Stimulated activated CD4-positive, alpha-beta T cell treated with anti-CD3 and anti-CD28 coated beads, Interleukin-12 subunit alpha, Interleukin-12 subunit beta, amount 100 ng/mL, for 48 hours (primary cell): ENCODE measurements at places on chromosomes 1 and 21.

GRCh38 chr1:70048336-70049094, 156.9 kb downstream of the LRRC40 start:
- no peak for DNase-seq

GRCh38 chr1:53375440-53375839, 47.6 kb upstream of the LRP8 start:
- DNase-seq: no peak

GRCh38 chr1:169207797-169208520, 101.5 kb downstream of the ATP1B1 start:
- no peak for DNase-seq

DNA sequence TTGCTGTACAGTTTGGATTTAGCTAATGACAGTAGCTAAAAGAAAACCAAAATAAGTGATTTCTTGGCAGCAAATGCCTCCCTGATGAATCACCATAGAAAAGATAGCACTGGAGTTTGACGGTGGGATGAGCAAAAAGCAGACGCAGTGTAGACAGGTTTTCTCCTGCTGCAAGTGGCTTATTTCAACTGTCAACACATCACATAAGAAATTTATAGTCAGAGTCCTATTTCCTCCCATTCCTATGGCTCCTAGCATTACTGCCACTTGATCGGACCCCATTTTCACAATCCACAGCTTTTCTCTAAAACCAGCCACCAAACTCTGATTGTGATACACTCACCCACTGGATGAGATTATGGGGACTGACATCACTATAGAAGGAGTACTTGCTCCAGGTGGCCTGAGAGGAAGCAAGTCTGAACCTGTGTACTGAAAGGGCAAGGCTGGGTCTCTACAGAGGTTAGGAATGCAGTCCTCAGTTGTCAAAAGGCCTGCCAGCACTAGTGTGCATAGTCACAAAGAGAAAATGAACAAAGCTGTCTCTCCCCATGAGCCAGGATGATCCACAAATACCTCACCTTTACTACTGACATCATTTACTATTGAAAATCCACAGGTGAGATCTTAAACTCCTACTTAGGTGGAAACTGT, 359.8 kb downstream of the LTN1 start:
- DNase-seq: no peak

GRCh38 chr1:61851235-61851634, 109.0 kb downstream of the PATJ start:
- DNase-seq: no peak

- DNase-seq: no peak
Measured at GRCh38 chr1:157830887-157831286, 10.7 kb downstream of the CD5L start.

DNA sequence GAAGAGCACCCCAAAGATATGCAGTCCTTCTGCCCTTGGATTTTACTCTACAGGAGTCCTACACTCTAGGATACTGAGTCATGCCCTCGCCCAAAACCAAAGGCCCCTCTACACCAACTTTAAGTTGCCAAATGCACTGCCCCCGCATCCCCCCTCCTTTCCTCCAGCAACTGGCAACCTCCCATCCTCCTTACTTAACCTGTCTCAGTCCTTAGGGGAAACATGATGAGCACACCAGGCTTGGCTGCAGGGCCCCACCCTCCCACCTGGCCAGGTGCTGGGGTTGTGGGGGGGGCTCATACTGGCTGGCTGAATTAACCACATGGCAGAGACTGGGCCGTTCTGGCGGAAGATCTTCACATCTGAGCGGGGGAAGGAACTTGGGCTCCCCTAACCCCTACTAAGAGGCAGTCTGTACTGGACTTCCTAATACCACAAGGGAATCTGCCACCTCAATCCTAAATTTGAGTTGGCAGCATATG, 1.2 kb downstream of the HDGF start:
- DNase-seq: no peak

DNA sequence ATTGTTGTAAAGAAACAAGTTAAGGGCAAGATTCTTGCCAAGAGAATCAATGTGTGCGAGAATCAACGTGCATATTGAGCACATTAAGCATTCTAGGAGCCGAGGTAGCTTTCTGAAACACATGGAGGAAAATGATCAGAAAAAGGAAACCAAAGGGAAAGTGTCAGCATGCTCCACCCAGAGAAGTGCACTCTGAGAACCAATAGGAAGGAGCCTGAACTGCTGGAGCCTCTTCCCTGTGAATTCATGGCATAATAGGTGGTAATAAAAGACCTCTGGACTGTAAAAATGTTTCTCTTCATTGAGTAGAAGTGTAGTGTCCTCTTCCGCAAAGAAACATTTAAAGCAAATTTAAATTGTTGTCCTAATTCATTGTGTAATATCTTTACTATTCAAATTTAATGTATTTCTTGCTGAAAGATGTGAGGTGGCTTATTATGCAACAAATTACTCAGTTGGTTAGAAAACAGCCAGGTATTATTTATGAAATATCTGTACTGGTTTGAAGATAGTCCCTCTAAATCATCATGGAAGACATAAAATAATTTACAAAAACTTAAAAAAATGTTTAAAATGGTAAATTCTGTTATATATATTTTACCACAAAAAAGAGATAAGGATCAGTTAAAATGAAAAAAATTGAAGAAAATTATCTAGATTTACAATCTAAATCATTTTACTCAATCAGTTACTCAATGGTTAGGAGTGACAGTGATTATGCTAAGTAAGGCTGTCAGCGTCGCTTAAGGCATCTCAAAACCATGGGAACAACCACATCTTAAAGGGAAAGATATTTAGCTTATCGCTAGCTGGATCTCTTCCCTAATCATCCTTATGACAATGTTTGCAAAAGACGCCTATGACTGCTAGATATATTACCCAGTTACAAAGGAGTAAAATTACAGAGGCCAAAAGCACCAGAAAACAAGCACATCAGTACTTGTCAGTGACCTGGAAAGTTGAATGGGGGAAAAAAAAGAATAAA, 31.3 kb downstream of the NVL start:
- DNase-seq: no peak

- no peak for DNase-seq
Measured at GRCh38 chr1:50490640-50491039, 67.4 kb upstream of the DMRTA2 start.

- peak; percentile 45 for DNase-seq
Measured at GRCh38 chr1:25037174-25038074, 107.3 kb upstream of the RUNX3 start.

GRCh38 chr21:45866551-45866950, 115.0 kb upstream of the COL6A1 start:
- no peak for DNase-seq

GRCh38 chr1:19424651-19425570, 60.4 kb downstream of the CAPZB start:
- DNase-seq: no peak

DNA sequence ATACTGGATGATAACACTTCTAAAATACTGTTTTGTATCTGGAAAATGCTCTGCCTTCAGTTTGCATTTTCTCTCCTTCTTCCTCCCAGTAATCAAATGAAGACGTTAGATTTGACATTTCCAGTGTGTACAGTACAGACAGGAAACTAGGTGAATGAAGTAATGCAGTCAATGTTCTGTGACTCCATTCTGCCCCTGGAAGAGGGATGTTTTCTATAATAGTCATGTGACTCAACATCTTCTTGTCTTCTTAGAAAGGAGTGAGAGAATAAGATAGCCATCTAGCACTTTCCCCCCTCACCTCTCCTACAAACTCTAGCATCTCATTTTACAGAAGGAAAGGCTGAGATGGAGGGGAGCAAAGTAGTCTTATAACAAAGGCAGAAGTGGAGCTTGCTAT, 77.6 kb downstream of the DDR2 start:
- DNase-seq: no peak

- DNase-seq: no peak
Measured at GRCh38 chr1:37150986-37151385, 116.7 kb upstream of the GRIK3 start.

GRCh38 chr1:31644560-31645273, at the start of gene PEF1:
Gene PEF1, minus strand, starts transcription at chr1:31644876. Its CDS starts 12 bp downstream, at chr1:31644864.
- peak; percentile 98 for DNase-seq

GRCh38 chr1:241828463-241829021, 19.5 kb upstream of the EXO1 start:
- no peak for DNase-seq

- peak; percentile 25 for DNase-seq
Measured at GRCh38 chr1:41850029-41850428, 68.7 kb downstream of the HIVEP3 start.

DNA sequence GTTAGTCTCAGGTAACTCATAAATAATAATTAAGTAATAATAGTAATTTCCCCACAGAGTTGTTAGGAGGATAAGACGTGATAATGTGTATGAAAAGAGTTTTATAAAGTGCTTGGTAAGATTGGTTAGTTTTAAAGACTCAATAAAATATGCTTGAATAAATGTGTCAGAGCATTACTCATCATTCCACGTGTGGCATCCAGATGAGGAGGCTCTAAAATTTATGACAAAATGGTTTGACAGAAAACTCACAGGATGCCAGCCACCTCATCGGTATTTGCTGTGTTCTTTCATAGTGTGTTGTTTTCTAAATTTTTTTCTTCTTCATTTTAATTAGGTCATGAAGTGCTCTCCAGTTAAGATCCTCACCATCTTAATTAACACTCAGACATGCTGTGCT, 19.1 kb upstream of the SPAG17 start:
- DNase-seq: no peak

DNA sequence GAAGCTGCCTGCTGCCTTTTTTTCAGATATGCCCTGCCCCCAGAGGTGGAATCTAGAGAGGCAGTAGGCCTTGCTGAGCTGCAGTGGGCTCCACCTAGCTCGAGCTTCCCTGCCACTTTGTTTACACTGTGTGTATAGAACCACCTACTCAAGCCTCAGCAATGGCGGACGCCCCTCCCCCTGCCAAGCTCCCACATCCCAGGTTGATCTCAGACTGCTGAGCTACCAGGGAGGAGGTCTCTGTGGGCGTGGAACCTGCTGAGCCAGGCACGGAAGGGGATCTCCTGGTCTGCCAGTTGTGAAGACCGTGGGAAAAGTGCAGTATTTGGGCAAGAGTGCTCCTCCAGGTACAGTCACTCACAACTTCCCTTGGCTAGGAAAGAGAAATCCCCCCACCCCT, 65.1 kb downstream of the MSH4 start:
- no peak for DNase-seq

- DNase-seq: no peak
Measured at GRCh38 chr1:32903991-32904785, 3.0 kb upstream of the TMEM54 start.

GRCh38 chr1:4494558-4494957, 159.9 kb upstream of the AJAP1 start:
- no peak for DNase-seq

DNA sequence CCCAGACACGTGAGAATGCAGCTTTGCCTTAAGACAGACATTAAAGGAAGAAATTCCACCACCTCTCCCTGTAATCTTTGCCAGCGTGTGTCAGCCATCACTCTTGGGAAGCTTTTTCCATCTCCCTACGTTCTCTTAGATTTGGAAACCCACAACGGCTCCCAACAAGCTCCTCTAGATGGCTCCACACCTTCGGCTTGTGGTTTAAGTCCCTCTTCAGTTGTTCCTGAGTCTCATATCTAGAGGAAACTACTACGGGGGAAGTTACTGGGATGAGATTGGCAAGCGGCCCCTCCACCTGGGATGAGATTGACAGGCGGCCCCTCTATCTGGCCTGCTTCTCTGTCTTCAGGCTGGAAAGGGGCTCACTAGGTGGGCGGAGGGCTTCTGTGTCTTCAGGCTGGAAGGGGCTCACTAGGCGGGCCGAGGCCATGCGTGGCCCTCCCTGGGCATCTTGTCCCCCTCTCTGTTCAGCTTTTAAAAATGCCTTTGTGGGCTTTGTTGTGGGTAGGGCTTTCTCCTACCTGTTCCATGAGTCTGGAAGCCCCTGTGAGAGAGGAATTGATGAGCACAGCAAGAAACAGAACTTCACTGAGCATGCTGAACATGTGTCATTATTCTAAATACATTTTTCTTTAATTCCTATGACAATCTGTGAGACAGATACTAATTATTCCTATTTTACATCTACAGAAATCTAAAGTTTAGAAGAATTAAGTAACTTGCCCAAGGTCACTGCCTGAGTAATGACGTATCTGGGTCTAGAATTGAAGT, 670.5 kb downstream of the KIF26B start:
- DNase-seq: no peak

DNA sequence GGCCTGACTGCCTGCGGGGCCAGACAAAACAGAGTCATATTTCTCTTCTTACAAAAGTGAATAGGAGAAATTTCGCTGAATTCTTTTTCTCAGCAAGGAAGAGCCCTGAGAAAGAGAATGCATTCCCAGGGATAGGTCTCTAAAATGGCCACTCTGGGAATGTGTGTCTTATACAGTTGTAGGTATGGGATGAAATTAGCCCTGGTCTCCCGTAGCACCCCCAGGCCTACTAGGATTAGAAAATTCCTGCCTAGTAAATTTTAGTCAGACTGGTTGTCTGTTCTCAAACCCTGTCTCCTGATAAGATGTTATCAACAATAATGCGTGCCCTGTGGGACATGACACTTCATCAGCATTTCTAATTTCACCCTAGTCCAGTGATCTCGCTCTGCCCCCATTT, 920.1 kb downstream of the LTN1 start:
- DNase-seq: no peak
